ENCODE measurements at places on chromosomes 12 and 14.

DNA sequence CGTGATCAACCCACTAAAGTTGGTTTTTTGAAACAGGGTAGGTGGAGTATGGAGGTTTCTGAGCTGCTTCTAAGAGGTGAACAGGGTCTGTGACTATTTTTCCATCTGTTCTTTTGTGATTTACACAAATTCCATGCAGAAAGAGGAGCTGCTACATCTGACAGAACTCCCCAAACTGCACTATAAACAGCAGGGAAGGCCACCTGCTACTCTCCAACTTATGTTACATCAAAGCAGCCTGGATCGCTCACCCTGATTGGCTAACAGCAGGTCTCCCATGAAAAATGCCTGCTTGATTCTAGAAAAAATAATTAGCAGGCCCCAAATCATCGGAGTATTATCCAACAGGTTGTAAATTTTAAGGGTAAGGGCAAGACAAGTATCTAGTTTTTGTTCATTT is 282.9 kb upstream of the FLRT2 start:
- DNase-seq, result no peak

DNA sequence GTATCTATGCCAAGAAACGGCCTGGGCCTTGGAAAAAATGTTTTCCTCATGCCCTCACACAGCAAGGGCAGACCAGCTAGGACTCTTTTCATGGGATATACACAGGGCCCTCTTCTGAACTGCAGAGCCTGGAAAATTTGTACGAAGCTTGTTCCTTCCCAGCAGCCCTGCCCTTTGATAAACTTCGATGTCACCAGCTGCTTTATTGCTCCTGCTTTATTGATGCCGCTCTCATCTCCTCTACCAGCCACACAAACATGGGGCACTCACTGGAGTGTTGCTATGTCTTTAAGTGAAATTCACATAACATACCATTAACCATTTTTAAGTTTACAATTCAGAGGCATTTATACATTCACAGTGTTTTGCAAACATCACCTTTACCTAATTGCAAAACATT is 197.9 kb downstream of the KTN1 start:
- DNase-seq, result no peak

DNA sequence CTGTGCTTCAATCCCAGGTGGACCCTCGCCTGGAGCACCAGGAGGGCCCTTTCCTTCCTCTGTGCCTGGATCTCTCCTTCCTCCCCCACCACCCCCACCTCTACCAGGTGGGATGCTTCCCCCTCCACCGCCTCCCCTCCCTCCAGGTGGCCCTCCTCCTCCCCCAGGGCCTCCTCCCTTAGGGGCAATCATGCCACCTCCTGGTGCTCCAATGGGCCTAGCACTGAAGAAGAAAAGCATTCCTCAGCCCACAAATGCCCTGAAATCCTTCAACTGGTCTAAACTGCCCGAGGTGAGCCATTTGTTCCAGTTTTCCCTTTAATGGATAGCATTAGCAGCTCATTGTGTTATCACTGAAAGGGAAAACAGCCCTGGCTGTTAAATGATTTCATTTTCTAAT is 134.0 kb downstream of the GPR135 start:
- no peak for DNase-seq

- no peak for DNase-seq
Observed at GRCh38 chr12:76375470-76375869, 27.3 kb upstream of the BBS10 start.

DNA sequence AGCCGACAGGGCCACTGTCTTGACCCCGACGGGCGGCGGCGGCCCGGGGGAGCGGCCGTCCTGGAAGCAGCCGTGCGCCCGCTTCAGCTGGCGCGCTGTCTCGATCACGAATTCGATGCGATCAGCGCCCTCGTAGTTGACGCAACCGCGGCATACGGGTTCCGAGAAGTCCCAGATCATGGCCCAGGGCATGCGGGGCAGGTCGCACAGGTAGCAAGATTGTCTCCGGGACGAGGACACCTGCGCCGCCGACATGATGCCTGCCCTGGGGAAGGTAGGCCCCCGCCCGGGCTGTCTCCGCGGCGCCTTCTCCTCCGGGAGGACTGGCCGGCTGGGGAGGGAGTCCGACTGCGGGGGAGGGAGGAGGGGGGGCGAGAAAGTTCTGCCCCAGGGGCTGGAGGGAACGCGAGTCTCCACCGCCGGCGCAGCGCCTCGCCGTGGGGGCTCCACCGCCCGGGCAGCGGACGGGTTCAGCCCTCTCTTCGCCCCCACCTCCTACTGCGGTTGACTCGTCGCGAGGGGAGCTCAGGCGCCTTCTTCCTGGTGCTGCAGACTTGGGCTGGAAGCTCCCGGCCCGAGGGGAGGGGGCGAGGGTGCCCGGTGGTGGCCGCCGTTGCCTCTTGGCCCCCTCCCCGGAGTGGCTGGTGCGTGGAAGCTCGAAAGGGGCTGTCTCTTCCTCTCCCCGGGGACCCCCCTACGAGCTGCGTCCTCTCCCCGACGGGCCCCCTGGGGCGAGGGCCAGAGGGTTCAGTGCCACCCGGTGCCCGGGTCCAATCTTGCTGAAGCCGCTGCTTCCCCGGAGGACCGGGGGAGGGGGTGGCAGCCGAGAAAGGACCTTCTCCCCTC is 747 bp downstream of the IRF2BPL start:
- DNase-seq, result peak; percentile 54

GRCh38 chr14:100867631-100868315 is 35.7 kb downstream of the RTL1 start:
- DNase-seq, result no peak

DNA sequence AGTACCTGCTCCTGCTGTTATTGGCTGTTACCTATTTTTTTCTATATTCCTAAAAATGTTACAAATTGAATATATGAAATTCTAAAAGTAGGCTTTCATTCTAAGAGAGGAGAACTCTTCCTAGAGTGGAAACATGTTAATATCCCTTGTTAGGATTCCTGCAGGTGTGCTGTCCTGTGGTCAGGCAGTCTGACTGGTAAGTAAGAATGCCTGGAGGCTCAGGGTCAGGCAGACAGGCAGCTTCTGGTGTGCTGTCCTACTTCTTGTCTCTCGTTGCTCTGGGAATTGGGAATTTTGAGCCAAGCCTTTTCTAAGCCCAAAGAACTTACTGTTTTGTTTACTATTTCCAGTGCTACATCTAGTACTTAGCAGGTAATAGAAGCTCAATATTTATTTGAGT is 10.3 kb downstream of the PPHLN1 start:
- no peak for DNase-seq

DNA sequence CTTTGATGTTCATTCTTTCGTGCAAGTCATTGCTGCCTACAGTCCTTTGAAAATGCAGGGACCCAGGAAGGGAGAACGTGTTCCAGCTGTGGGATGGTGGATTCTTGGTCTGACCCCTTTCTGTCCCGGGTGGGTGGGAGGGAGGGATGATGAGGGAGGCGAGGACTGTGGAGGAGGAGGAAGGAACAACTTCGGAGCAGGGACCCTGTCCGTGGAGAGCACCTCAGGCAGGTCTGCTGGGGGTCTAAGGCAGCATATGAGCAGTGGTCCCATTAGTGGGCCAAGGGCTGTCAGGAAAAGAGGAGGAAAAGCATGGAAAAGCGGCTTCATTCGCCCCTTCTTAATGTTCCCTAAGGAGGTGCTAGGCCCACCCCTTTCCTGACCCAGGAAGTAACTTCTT is 36.0 kb downstream of the CACNA2D4 start:
- DNase-seq, result no peak

DNA sequence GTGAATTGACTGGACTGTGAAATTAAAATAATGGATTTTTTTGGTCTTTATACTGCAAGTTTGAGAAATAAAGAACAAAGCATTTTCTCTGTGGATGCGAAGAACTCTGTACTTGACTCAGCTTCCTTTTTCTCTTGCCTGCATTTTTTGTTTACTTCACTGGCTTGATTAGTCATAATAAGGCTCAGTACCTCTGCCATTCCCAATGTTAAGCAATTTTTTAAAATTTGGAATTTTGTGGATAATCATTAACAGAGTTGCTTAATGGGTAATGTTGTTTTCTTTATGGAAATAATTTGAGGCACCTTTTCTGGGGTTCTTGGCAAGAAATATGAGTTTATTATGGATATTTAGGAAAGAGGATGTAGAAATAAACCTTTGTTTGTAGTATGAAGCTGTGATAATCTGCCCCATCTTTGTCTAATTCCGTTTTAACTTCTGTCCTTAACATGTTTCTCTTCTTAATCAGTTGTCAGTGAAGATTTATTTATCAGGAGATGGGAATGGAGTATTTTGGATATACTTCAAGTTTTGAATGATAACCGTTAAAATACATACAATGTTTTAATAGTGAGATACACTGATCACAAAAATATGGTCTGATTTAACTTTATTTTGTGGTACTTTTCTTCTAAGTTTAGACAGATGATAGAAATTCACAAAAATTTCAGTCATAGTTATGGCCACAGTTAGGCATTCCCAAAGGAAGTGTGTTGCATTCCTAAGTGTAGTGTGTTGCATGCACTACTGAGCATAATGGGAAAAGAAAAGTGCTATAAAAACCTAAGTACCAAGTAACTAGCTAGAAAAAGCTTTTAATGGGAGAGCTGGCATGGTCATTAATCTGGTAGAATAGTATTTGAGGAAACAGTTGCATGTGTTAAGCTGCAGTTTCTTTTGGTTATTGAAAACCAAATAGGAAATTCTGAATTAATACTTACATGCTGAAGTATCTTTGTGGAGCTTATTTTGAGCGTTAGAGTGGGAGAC is 27.7 kb downstream of the WNK1 start:
- DNase-seq, result no peak

- DNase-seq, result peak; percentile 72
Observed at GRCh38 chr14:24058260-24058950, 6.6 kb downstream of the CARMIL3 start.

GRCh38 chr12:130641533-130642184 is 74.4 kb downstream of the RIMBP2 start:
- DNase-seq, result no peak

GRCh38 chr14:92973261-92973797 is 50.4 kb downstream of the CHGA start:
- no peak for DNase-seq

DNA sequence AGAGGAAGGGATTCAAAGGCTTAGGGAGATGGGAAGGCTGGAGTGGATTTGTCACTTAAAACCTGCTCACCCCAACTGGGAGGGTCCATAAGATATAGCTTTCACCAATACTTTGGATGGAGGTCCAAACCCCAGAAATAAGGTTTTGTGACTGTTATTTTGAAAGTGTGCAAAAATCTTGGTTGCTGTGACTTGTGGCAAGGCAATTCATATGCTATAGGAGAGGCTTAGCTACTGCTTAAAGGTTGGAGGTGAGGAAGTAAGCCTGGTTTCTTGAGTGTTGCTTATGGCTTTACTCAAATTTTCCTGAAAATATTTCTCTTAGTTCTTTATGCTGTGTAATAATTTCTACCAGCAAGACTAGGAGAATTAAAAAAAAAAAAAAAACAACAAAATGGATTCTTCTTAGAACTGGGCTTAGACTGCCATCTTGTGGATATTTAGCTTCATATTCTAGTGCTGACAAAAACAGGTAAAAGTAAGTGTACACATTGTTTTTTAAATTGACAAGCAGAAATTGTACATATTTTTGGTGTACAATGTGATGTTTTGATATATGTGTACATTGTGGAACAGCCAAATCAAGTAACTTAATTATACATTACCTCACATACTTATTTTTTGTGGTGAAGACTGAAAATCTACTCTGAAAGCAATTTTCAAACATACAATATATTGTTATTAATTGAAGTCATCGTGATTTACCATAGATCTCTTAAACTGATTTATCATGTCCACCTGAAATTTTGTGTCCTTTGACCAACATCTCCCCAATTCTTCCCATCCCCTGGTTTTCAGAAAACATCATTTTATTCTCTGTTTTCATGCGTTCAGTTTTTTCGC is 23.0 kb downstream of the PDE6H start:
- DNase-seq, result peak; percentile 43

DNA sequence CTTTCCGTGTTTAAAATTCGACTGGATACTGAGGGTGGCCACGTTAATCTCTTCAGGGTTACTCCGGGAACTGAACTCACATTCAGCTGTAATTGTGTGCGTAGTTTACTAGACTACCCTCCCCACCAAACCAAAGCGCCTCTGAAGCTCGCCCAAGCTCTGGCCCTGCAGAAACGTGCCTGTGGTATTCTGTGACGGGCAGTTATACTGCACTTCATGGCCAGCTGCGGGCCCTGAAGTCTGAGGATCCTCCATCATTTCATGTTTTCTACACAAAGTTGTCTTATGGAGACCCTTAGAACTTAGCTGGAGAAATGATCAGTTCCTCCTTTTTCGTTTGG is 688 bp downstream of the ZNF26 start:
- no peak for DNase-seq

DNA sequence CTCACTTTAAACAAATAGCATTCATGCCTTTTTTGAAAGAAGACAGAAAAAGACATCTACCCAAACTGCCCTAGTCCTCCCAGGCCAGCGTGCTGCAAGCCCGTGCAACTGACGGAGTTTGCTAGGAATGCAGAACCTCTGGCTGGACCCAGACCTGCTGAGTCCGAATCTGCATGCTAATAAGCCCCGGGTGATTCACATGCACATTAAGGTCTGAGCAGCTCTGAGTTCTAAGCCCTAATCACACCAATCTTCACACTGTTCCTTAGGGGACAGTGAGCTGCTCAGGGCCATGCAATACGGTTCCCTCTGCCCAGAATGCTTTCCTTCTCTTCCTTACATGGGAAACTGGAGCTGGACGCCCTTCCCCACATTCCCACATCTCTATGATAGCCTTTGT is 25.2 kb downstream of the HAL start:
- no peak for DNase-seq

DNA sequence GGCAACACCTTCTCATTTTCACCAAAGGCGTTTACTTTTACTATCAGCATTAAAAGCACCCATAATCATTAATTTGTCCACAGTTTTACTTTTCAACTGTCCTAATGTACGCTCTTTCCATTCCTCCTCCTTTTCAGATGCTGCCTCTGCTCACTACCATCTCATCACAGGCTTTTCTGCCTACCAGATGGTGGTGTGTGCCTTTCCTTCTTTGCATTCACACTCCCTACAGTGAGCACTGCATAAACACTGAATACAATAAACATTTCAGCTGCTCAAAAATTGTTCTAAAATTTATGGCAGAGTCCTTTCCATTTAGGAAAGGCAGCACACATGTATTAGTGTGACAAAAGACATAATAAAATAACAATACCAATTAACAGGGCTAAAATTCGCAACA is 435.7 kb downstream of the GXYLT1 start:
- DNase-seq, result no peak

- DNase-seq, result no peak
Observed at GRCh38 chr14:90579816-90580215, 183.0 kb downstream of the CALM1 start.

DNA sequence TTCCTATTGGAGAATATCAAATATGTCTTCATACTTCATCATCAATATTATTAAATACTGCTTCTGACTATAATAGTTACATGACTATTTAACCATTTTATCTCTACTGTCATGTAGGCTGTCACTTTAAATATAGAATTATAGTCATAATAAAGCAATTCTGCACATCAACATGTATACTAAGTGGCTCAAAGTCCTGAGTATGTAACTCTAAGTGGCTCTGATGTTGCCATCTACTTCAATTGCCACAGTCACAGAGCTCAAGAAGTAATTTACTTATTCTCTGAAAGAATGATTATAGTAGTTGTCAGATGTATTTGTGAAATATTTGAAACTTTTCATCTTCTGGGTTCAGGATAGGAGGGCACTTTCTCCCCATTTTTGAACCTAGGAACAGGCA is 202.3 kb downstream of the KITLG start:
- DNase-seq, result no peak

Data from germinal center (tissue), 1 donor.